ENCODE measurements at places on chromosomes 7 and 10.

DNA sequence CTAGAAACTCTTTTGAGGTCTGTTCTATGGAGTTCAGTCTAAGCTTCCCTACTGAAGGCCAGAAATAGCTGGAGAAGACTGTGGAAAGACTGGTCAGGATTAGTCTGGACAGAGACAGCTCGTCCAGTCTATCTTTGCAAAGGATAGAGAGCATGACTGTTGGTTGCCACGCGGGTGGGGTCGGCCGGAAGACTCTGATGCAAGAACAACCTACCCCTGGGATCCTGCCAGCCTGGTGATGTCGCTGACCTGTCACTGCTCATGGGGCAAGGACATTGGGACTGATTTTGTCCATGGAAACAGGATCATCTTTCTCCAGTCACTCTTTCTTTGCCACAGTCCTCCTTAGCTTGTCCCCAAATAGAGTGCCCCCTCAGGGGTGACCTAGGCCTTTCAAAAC is 337.6 kb upstream of the NPSR1 start:
- H3K36me3 ChIP-seq: no peaks in the 10 kb centered on the region
- H3K4me3 ChIP-seq: no peak overlapping the region
- no peaks in the 10 kb centered on the region for H3K27me3 ChIP-seq
- no peaks in the 10 kb centered on the region for H3K4me1 ChIP-seq

DNA sequence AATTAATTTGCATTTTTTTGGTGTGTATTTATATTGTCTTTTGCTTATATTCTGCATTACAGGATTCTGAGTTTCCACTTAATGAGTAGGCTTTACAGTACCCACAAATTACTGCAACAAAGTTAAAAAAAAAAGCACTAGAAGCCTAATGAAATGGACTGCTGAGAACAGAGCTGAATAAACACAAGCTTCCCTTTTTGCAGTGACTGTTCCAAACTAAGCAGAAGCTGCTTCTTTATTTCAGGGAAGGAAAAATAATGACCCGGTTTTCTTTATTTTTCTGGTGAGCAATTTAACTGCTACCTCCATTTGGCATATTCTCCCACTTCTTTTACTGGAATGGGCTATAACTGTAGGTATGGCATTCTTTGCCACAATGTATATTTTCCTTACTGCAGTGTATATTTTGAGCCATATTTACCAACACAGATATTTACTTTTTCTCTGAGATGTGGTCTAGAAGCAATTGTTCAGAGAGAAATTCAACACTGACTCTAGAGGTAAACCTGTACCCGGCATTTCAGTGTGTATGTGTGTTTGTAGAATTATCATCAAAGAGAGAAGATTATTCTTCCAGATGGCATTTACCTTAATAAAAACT is 56.9 kb downstream of the HDAC9 start:
- H3K36me3 ChIP-seq: no peaks in the 10 kb centered on the region
- H3K4me3 ChIP-seq: no peak overlapping the region
- DNase-seq: peak; percentile 36

- no peak overlapping the region for H3K4me3 ChIP-seq
- no peaks in the 10 kb centered on the region for H3K4me1 ChIP-seq
- H3K27ac ChIP-seq: no peak overlapping the region
These were observed 20.4 kb upstream of the GPR37 start for GRCh38 chr7:124785994-124786393.

DNA sequence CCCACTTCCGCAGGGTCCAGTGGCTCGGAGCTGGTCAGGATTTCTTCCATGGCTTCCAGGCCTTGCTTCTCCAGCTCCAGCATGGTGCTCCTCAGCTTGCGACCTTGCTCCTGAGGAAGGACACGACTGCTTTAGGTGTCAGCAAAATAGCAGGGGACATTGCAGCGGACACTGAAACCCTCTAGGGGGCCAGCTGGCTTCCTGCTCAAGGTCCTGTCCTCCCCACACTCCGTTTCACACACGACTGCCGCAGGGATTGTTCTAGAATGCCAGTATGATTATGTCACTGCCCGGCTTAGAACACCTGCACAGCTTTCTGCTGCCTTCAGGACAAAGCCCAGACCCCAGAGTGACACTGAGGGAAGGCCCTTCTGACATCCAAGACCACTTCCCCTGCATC is 65.6 kb downstream of the SCRN1 start:
- H3K4me3 ChIP-seq: no peak overlapping the region
- no peaks in the 10 kb centered on the region for H3K27me3 ChIP-seq
- no peaks in the 10 kb centered on the region for H3K4me1 ChIP-seq

DNA sequence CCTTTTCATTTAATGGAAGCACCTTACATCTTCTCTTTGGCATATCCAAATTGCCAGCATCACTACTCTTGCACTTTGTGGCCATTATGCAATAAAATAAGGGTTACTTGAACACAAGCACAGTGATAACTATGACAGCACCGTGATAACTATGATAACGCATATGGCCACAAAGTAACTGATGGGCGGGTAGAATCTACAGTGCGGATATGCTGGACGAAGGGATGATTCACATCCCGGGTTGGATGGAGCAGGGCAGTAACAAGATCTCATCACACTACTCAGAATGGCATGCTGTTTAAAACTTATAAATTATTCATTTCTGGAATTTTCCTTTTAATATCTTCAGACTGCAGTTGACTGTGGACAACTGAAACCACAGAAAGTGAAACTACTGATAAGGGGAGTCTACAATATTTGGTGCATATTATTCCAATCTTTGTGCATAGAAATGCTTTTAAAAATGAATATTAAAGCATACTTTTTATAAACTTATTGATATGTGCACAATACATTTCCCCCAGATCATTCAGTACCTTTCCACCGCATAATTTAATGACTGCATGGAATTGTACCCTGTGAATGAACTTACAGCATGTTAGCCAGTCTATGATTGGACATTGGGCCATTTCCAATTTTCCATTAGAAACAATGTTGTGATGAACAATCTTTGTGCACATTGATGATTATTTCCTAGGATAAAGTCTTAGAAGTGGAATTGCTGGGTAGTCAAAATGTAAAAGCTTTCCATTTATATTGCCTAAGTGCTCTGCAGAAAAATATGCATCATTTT is 136.4 kb downstream of the WNT2 start:
- peaks cover 3% of the 10 kb centered on the region for H3K36me3 ChIP-seq
- no peaks in the 10 kb centered on the region for H3K27me3 ChIP-seq
- H3K4me1 ChIP-seq: no peaks in the 10 kb centered on the region
- no peak overlapping the region for H3K27ac ChIP-seq

GRCh38 chr10:92914478-92915325 is 66.4 kb downstream of the EXOC6 start:
- no peaks in the 10 kb centered on the region for H3K27me3 ChIP-seq
- peak; percentile 13 for DNase-seq
- no peak overlapping the region for H3K4me3 ChIP-seq
- H3K4me1 ChIP-seq: no peaks in the 10 kb centered on the region

GRCh38 chr10:64115908-64116643 is 594.9 kb downstream of the REEP3 start:
- no peak overlapping the region for H3K4me3 ChIP-seq
- no peak overlapping the region for H3K27ac ChIP-seq
- no peak for DNase-seq
- H3K27me3 ChIP-seq: no peaks in the 10 kb centered on the region
- H3K4me1 ChIP-seq: no peaks in the 10 kb centered on the region

GRCh38 chr7:30914596-30914995 is 2.9 kb downstream of the AQP1 start:
- no peak overlapping the region for H3K4me3 ChIP-seq
- no peaks in the 10 kb centered on the region for H3K4me1 ChIP-seq
- no peak overlapping the region for H3K27ac ChIP-seq
- no peaks in the 10 kb centered on the region for H3K36me3 ChIP-seq

- H3K4me3 ChIP-seq: no peak overlapping the region
- H3K27me3 ChIP-seq: no peaks in the 10 kb centered on the region
- H3K36me3 ChIP-seq: no peaks in the 10 kb centered on the region
- H3K4me1 ChIP-seq: no peaks in the 10 kb centered on the region
- no peak for DNase-seq
These were observed 91.9 kb downstream of the CSTF2T start for GRCh38 chr10:51607463-51607835.
